ENCODE measurements at places on chromosomes 13 and 19.
A peak's percentile ranks its signal among the peaks of the same experiment; 100 is the strongest.

DNA sequence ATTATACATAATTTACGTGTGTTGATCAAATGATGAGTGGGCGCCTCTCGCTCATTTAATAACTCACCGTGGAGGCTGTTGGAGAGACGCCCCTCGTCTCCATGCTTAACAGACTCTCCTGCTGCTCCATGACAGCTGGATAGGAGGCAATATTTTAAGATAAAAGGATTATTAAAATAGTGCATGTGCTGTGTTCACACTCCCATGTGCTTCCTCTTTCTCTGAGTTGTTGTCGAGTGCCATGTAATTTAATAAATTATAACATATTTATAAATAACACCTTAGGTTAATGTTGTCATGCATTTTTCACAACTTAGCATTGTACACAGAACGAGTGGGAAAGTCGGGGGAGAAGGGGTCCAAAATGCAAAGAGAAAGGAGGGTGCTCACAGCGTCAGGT lies 161.4 kb upstream of the TSHZ3 start:
- DNase-seq: no peak

DNA sequence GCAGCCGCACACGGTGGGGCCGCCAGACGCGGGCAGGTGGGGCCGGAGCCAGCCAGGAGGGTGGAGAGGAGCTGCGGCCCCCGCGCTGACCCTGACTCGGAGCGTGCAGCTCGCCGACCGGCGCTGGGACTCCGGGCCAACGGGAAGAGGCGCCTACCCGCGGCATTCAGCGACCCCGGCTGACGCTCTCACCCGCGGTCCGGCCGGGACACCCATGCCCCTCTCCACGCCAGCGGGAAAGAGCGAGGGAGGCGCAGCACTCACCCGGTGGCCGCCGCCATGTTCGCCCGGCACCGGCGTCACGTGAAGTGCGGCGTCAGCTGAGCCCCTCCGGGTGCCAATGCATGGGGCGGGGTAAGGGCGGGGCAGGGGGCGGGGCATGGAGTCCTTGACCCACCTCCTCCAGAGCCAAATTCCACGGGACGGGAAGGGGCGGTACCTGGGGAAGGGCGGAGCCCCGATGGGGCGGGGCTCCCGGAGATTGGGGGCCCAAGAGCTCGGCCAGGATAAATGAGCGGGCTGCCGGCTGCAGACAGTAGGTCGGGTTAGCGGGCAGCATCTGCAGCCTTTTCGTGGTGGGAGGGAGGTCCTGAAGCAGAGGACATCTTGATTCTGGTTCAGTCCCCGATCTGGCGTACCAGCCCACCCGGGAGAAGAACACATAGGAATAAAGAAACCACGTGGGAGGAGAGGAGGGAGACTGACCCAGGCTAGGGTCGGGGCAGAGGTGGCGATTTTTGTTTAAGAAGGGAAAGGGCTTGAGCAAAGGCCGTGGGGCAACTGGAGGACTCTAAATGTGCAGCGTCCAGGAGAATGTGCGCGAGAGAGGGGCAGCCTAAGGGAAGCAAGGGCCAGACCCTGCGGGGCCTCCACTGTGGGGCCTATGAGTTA lies at the start of gene PEPD:
Gene PEPD, minus strand, starts transcription at position 312 of the 891 bp plus-strand sequence. Its CDS starts 31 bp downstream, at position 281.
- peak; percentile 74 for DNase-seq

DNA sequence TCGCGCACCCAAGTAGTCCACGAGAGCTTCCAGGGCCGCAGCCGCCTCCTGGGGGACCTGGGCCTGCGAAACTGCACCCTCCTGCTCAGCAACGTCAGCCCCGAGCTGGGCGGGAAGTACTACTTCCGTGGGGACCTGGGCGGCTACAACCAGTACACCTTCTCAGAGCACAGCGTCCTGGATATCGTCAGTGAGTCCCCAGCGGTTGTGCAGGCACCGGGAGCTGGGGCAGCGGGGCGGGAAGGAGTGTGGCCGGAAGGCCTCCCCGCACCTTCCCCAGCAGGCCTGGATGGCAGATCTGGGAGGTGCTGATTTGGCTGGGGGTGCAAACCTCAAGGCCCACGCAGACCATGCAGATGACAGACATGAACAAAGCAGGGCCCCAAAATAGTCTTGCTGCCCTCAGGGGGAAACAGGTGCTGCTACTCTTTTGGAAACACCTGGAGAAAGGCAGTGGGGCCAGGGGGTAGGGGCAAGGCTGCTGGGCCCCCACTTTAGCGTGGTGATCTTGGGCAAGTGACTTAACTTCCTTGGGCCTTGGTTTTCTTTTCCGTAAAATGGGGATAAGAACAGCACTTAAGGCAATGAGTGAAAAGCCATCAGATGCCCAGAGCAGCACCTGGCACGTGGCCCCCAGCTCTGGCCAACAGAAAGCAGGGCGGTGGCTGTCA lies 4.0 kb downstream of the MAG start:
- peak; percentile 29 for DNase-seq

- no peak for DNase-seq
These were observed 418.3 kb downstream of the DIAPH3 start for GRCh38 chr13:59745392-59745788.

GRCh38 chr19:2194513-2195078 lies 30.9 kb downstream of the DOT1L start:
- no peak for DNase-seq

DNA sequence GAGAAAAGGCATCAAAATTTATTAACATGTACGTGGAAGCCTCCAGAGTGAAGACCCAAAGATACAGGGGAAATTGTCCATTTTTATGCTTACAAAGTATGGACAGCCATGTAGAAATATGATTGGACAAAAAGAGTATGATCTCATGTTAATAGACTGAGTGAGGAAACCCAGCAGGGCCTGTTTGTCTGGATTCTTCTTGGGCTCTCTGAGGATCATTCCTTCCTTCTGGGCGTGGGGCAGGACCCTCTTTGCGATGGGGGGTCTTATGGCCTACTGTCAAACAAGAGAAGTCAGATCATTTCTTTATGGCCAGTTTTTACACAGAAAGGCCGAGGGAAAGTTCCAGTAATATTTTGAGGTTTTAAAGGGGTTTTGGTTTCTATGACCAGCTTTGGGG lies 110.8 kb downstream of the ESD start:
- no peak for DNase-seq

DNA sequence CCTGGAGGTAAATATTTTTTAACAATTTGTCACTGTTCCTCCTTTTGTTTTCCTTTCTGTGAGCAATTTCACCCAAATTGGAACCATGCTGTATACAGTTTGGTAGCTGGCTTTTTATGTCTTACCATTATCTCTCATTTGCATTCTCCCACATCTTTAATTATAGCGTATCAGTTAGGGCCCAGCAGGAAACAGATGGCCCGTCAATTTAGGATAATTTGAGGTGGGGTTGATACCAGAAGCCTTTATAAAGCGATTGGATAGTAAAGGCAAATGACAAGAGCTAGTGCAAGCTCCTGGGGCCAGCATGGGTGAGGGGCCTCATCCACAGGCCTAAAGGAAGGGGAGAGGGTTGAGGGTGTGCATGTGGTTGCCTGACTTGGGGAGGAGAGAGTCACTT lies 3.8 kb upstream of the IFNL4 start:
- no peak for DNase-seq

- no peak for DNase-seq
These were observed 312.8 kb upstream of the PCDH20 start for GRCh38 chr13:61728471-61728870.

GRCh38 chr13:26656919-26657318 lies 99.4 kb downstream of the WASF3 start:
- no peak for DNase-seq

DNA sequence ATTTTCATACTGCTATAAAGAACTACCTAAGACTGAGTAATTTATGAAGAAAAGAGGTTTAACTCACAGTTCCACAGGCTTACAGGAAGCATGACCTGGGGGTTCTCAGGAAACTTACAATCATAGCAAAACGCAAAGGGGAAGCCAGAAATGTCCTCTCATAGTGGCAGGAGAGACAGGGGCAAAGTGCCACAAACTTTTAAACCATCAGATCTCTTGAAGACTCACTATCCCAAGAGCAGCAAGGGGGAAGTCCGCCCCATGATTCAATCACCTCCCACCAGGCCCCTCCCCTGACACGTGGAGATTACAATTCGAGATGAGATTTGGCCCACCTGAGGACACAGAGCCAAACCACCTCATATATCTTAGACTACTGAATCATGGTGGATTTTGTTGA lies 198.7 kb downstream of the KCTD12 start:
- DNase-seq: no peak

DNA sequence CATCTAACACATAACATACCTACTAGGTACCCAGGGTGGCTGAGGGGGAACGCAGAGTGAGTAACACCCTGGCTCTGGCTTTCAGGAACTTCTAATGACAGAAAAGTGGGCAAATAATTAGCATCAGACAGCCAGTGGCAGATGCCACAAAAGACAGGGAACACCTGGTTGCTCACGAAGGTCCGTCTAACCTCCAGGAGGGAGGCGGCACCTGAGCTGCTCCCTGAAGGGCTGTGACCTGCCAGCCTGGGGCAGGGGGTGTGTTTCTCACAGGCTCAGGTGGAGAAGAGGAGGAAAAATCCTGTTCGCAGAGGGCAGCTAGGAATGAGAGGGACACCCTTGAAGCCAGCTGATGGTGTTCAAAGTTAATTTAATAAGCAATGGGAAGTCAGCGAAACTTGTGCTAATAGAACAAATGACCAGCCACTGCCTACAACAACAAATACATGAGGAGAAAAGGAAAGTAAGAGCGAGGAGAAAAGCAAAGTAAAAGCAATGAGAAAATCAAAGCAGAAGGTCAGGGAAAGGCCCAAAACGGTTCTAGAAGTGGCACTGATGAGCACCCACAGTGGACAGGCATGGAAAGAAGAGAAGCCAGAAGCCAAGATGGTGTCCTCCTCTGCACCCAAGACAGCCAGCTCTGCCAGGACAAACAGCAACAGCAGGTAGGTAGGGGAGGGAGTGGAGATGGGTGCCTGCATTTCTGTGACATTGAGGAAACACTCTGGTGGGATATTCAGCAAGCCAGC lies 87.3 kb downstream of the STK24 start:
- DNase-seq: no peak

GRCh38 chr19:47124937-47125668 lies 5.5 kb upstream of the SAE1 start:
- no peak for DNase-seq

DNA sequence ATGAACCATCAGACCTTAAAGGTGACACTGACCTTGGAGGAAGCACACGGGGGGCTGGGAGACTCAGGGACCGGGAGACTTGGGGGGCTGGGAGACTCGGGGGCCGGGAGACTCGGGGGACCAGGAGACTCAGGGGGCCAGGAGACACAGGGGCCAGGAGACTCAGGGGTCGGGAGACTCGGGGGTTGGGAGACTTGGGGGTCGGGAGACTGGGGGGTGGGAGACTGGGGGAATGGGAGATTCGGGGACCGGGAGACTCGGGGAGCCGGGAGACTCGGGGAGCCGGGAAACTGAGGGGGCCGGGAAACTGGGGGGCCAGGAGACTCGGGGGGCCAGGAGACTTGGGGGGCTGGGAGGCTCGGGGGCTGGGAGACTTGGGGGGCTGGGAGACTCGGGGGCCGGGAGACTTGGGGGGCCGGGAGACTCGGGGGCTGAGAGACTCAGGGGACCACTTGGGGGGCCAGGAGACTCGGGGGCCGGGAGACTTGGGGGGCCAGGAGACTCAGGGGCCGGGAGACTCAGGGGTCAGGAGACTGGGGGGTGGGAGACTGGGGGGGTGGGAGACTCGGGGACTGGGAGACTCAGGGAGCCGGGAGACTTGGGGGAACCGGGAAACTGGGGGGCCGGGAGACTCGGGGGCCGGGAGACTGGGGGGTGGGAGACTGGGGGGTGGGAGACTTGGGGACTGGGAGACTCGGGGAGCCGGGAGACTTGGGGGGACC lies 62.9 kb downstream of the RASA3 start:
- no peak for DNase-seq

DNA sequence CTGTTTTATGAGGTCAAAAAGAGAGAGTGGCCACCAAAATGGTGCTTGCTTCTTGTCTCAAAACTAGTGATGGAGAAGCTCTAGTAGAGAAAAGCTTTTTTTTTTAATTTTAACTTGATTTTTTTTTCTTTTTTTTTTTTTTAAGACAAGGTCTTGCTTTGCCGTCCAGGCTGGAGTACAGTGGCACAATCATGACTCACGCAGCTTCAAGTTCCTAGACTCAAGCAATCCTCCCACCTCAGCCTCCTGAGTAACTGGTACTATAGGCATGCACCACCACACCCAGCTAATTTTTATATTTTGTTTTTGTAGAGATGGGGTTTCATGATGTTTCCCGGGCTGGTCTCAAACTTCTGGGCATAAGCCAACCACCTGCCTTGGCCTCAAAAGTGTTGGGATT lies 279.0 kb downstream of the TBC1D4 start:
- DNase-seq: no peak

- no peak for DNase-seq
These were observed 56.8 kb downstream of the KCNC3 start for GRCh38 chr19:50272263-50272897.

Data from activated effector memory CD4-positive, alpha-beta T cell treated with Interleukin-2 at 50 U/mL for 16 hours (primary cell).